ENCODE measurements at places on chromosomes 3 and 15.
A peak's percentile ranks its signal among the peaks of the same experiment; 100 is the strongest.

GRCh38 chr3:197561926-197562325 lies 6.2 kb upstream of the BDH1 start:
- no peak for DNase-seq

GRCh38 chr15:76135516-76135915 lies 75.7 kb downstream of the TMEM266 start:
- DNase-seq = no peak

GRCh38 chr3:42032693-42033349 lies 58.3 kb upstream of the TRAK1 start:
- DNase-seq = peak; percentile 13

- DNase-seq = no peak
Measured at GRCh38 chr3:66532160-66532587, 31.4 kb upstream of the LRIG1 start.

DNA sequence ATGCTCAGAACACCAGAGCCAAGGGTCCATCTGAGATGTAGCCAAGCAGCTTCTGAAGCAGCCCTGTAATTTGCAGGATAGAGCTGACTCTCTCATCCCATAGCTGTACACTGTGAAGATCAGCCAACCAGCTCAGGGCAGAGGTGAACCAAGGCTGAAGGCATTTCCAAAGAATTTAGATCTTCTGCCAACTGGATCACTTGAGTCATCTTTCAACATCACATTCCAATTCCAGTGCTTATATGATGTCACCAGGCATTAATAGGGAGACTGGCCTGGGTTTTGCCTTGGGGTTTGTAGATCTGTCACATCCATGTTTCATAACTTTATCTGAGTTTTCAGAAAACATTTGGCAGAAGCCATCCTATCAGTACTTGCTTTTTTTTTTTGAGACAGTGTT lies 98.2 kb downstream of the NR2F2 start:
- DNase-seq = no peak

DNA sequence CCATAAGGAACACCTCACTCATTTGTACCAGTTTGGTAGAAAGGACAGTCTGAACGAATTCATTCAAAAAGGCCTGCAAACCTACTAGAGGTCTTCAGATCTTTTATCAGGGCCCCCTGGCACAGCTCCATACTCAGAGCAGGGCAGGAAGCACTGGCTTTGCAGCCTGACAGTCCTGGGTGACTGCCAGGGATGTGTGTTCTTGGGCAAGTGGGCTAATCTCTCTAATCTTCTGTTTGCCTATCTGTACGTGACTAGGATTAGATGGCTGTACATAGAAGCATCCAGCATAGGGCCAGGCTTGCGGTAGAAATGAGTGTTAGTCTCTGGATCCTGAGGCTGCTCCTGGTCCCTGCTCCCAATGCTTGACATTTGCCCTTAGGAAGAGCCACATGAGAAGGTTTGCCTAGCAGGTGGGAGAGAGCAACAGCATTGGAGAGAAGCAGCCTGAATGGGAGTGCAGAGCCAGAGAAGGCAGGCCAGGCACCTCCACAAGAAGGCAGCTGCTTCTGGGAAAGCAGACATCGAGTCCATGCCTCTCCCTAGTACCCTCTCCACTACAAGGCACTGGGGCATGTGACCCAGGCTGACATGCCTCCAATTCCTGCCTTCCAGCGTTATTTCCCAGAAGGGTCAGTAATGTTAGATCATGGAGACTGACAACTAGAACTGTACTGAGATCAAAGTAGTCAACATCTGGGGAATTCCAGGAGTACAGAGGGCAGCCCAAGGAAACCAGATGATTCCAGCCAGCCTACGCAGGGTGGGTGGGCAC lies 1.0 kb upstream of the CXCR6 start:
- DNase-seq = peak; percentile 66

DNA sequence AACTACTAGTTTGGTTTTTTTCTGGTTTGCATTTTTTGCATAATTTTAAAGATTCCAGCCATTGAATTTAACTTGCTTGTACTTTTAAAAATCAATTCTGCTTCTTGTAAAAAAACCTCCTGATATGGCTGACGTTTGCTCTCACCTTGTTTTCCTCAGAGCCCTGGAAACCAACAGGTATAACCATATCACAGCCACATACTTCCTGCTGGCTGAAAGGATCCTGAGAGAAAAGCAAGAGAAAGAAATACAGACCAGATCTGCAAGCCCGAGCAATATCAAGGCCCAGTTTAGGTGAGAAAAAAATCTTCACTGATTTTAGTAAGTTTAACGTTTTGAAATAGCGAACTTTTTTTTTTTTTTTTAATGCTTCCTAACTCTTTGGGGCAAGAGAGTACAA lies 56.8 kb downstream of the SNRK start:
- no peak for DNase-seq

- peak; percentile 1 for DNase-seq
Measured at GRCh38 chr15:62125773-62126172, 39.3 kb downstream of the C2CD4B start.

- DNase-seq = no peak
Measured at GRCh38 chr15:74174219-74174957, 878 bp downstream of the ISLR start.

GRCh38 chr15:89723031-89723430 lies 28.0 kb downstream of the MESP1 start:
- no peak for DNase-seq

DNA sequence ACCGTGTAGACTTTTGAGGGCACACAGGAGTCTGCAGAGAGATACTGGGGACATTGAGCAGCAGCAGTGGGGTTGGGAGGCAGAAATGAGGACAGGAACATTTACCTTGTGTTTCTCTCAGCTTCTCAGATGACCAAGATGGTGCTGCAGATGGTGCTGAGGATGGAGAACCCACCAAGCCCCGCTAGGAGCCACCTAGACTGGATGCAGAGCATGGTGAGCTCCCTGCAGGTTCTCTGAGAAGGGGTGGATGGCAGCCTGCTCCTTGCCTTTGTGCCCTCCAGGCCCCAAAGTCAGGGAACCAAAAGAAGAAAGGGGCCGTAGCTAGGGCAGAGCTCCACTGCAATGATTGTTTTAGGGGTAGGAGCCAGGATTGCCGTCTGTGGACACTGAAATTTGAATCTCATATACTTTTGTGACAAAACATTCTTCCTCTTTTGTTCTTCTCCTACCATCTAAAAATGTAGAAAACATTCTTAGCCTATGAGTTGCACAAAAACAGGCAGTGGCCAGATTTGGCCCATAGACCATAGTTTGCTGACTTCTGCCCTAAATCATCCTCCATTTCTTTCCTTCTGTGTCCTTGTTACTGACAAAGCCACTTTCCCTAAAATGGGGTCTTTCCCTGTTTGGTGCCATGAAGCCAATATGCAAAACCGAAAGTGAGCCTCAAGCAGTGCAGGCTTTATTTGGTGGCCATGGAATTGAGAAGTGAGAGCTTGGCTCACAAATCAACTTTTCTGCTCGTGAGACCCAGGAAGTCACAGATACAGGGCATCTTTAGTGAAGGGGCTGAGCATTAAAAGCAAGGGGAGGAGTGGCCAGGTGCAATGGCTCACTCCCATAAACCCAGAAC lies 11.9 kb upstream of the MUC20 start:
- DNase-seq = no peak

- DNase-seq = no peak
Measured at GRCh38 chr15:98586066-98586465, 62.3 kb upstream of the IGF1R start.

DNA sequence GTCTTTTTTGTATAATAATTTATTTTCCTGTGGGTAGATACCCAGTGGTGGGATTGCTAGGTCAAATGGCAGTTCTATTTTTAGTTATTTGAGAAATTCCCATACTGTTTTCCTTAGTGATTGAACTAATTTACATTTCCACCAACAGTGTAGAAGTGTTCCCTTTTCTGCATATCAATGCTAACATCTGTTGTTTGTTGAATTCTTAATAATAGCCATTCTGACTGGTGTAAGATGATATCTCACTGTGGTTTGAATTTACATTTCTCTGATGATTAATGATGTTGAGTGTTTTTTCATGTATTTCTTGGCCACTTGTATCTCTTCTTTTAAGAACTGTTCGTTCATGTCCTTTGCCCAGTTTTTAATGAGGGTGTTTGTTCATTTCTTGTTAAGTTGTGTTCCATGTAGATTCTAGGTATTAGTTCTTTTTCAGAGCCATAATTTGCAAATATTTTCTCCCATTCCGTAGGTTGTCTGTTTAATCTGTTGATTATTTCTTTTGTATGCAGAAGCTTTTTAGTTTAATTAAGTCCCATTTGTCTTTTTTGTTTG lies 713.3 kb upstream of the EPHA6 start:
- no peak for DNase-seq

DNA sequence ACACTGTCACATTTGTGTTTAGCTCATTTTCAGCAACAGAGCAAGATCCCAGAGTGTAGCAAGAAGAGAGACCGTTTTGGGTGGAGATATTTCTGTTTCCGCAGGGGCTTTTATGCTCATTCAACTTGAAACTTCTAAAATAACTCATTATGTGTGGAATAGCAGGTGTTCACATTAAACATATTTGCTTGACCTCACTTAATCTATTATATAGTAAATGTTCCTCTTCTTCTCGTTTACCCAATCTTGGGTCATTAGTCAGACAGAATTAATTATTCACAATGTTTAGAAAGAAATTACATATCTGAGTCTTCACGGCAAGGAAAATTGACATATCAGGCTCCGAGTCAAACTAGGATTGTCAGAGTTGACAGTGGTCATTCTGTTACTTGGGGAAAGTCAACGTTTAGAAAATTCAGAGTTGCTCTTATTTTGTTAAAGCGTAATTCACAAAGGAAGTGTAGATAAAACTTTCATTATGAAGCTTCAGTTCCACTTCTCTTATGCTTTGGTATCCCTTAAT lies 222.9 kb downstream of the TPRG1 start:
- no peak for DNase-seq

DNA sequence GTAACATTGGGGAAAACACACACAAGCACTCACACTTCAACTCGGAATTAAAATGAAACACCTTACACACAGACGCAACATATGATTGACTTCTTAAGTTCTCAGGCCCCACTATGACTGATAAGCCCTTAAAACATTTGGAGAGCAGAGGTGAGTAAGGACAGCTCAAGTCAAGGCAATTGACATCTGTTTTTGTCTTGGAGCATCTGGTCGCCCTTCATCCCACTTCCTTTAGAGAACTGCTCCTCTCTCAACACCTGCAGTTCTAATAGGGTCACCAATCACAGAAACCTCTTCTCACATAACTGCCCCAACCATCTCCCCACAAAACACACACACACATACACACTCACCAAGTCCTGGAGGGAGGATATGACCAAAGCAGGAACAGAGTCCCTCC lies 43.4 kb downstream of the ERC2 start:
- no peak for DNase-seq

GRCh38 chr3:120368172-120368571 lies 19.0 kb upstream of the LRRC58 start:
- DNase-seq = no peak

- no peak for DNase-seq
Measured at GRCh38 chr3:41258239-41258800, 59.0 kb downstream of the CTNNB1 start.

- no peak for DNase-seq
Measured at GRCh38 chr3:152696962-152697361, 138.0 kb upstream of the P2RY1 start.

- no peak for DNase-seq
Measured at GRCh38 chr3:54877730-54878129, 50.1 kb downstream of the LRTM1 start.

- DNase-seq = no peak
Measured at GRCh38 chr3:68206524-68207117, 552.2 kb upstream of the SUCLG2 start.

- no peak for DNase-seq
Measured at GRCh38 chr3:142987707-142988106, 13.7 kb upstream of the U2SURP start.

GRCh38 chr15:40830884-40831283 lies 2.4 kb upstream of the PPP1R14D start:
- DNase-seq = no peak

DNA sequence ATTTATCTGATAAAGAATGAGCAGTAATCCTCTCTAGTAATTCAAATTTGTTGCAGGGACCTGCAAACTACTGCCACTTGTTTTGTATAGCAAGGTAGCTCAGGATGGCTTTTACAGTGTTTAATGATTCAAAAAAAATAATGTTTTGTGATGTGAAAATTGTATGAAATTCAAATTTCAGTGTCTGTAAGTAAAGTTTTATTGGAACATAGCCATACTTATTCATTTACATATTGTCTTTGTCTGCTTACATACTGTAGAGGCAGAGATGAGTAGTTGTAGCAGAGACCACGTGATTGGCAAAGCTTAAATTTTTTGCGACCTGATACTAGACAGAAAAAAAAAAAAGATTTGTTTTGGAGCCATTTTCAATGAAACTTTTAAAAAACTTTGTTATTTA lies 6.5 kb upstream of the UTS2B start:
- no peak for DNase-seq

DNA sequence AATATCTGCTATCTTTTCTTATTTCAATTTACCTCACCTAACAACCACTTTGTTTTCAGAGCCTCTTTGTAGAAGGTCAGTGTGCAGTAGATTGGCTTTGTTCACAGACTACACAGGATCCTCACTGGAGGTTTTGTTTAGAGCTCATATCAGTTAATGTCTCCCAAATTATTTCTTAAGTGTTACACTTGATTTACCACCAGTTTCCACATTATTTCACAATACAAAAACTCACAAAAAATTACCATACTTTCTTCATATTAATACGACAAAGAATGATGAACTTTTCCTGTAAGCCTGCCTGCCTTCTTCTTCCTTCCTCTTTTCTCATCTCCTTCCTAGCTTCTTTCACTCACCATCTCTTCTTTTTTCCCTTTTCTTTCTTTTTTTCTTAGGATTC lies 133.3 kb downstream of the ALCAM start:
- DNase-seq = no peak

GRCh38 chr3:141112686-141113297 lies 61.6 kb downstream of the SPSB4 start:
- no peak for DNase-seq

DNA sequence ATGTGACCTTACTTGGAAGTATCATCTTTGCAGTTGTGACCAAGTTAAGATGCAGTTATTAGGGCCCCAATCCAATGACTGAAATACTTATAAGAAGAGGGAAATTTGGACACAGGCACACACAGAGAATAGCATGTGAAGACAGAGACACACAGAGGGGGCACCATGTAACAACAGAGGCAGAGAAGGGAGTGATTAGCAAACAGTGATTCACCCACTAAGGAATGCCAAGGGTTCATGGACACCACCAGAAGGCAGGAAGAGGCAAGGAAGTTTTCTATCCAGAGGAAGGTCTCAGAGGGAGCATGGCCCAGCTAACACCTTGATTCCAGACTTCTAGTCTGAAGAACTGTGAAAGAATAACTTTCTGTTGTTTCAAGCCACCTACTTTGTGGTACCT lies 25.0 kb downstream of the SIDT1 start:
- DNase-seq = no peak

DNA sequence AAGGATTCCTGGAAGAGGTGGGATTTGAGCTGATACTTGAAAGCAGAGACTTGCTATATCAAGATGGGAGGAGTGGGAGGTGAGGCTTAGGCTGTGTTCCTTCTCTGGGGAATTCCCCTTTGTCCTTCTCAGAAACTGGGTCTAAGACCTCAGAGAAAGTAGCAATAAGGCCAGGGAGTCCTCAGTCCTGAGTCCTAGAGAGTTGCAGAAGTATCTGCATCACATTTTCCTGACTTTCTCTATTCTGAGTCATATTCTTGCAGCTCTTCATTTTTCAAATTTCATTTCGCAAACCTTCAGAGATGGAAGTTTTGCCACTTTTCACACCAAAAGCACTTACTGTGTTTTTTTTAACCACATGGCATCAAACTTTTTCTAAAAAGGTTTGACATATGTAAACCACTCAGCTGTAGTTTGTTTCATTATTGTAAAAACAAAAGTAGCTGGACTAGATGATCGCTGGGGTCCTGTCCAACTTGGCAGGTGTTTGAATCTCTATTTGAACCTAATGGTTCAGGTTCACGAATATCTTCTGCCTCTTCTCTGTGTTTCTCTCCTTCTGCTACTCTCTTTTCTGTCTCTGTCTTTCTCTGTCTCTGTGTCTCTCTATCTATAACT lies 21.3 kb downstream of the COLQ start:
- DNase-seq = no peak

Data from Kasumi-1 (cell line).